ENCODE measurements at places on chromosomes 2 and 18.

DNA sequence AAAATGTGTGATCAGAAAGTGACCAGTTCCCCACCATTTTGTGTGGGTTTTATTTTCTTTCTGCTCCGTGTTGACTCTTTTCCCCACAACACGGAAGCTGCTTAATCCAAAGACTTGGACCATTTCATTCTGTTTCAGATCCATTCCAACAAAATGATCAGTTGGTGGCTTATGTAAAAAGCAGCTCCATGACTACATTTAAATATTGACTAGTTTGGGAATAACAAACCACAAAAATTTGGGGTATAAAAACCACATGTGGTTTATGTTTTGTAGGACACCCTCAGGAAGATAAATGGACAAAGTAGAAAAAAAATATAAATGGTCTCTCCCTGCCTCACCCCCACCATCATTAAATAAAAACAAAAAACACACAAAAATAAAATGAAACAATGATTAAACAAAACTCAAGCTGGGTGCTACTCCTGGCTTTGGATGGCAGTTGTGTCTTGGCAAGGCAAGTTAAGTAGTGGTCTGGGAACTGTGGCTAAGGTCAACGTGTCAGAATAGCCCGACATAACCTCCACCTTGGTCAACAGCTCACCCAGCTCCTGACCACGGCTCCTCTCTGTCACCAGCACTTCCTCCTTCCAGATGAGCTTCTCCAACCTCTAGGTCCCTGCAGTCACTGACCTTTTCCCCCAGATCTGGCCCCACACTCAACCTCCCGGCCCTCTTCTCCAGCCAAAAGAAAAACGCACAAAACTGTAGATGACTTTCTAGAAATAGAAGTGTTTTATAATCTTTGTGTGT lies 12.8 kb upstream of the WIPF1 start:
- no peak for DNase-seq

DNA sequence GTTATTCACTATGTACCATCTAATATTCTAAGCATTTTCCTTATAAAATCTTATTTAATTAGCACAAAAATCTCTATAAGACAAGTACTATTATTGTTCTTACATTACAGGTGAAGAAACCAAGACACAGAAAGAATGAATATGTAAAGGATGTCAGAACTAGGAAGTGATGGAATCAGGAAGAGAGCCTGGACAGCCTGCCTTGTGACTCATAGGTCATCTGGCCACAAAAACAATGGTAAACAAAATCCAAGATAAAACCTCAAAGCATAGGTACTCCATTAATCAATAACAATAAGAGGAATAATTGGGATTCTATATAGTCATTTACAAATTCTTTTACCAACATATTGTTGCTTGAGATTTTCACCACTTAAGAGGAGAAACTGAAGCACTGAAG lies 505.4 kb upstream of the PIK3C3 start:
- no peak for DNase-seq

- no peak for DNase-seq
Observed at GRCh38 chr2:196586511-196586991, 53.0 kb upstream of the CCDC150 start.

DNA sequence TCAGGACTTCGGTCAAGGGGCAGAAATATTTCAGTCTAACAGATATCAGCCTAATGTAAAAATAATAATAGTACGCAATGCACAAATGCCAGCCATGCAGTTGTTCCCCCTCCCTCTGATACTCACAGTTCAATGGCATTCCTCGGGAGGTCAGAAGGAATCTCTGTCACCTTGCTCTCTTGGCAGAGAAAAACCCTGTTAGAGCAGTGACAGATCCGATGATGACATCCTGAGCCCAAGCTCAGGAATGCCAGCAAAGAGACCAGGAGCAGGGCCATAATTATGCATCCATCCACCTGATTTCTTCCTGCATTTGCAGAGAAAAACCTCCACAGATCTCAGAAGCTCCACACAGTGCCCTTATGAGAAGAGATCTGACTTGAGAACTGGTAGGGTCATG lies at the start of gene FSHR:
FSHR (minus strand) TSS at position 376 of the 400 bp plus-strand sequence; CDS start at position 278, 98 bp downstream.
- DNase-seq: no peak

GRCh38 chr18:63648241-63648640 lies 4.2 kb upstream of the SERPINB4 start:
- DNase-seq: no peak

DNA sequence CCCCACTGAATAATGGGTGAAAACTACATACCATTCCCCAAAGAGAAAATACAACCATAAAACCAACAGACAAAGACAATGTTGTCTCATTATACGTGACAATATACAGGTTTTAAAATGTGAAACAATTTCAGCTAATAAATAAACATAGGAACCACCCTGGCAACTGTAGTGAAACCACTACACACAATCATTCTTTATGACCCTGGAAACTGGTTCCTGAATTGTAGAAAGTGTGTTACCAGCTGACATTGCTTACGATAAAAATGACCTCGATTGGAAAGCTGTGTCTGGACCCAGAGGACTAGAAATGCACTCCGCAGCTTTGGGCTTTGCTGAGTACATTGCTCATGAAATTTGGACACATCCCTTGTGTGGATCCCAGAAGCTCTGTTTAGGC lies 73.9 kb upstream of the LPIN2 start:
- no peak for DNase-seq

DNA sequence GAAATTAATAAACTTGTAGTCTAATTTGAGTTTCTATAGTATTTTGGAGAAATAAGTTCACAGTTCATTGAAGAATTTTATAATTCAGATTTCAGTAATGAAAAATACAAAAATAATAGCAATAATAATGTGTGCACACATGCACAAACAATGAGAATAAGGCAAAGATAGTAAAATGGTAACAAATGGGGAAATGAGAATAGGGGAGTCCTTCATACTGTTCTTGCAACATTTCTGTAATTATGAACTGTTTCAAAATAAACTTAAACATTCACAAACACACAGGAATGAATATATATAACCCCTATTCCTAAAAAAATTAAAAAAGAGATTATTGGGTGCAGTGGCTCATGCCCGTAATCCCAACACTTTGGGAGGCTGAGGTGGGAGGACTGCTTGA lies 63.9 kb downstream of the SPRED2 start:
- no peak for DNase-seq

DNA sequence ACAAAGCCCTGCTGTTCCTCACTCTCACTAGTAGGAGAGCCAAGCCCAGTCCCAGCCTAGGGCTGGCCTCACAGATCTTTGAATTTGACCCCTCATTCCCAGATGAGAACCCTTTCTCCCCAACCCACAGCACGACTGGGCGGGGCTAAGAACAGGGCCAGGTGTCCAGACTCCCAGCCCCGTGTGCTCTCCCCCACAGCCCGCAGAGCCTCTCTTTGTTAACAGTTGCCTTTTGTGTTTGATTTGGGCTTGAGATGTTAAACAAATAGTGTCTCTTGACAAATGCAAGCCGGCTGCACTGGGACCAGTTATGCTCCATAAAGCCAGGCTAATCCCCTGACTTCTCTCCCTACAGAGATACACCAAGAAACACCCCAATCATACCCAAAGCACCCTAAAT lies 4.7 kb upstream of the KCNK3 start:
- DNase-seq: no peak

DNA sequence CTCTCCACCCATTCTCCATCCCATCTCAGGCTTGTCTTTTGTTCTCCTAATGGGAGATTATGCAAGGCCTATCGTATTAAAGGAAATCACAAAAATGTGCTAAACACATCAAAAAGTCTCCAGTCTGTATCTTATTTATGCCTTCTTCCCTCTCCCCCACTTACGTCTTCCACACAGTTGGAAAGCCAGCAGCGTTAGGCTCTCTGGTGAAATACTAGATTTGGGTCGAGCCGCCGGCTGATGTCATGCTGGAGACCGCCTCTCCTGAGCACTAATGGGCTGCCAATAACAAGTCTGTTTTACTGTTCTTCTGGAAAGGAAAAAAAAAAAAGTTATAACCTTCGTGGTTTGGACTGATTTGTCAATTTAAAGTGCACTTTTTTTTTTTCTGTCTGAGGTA lies 182.7 kb upstream of the SIX2 start:
- no peak for DNase-seq

GRCh38 chr2:10285556-10286198 lies 17.0 kb upstream of the HPCAL1 start:
- DNase-seq: peak; percentile 71
